ENCODE measurements at places on chromosomes 11 and 22.

DNA sequence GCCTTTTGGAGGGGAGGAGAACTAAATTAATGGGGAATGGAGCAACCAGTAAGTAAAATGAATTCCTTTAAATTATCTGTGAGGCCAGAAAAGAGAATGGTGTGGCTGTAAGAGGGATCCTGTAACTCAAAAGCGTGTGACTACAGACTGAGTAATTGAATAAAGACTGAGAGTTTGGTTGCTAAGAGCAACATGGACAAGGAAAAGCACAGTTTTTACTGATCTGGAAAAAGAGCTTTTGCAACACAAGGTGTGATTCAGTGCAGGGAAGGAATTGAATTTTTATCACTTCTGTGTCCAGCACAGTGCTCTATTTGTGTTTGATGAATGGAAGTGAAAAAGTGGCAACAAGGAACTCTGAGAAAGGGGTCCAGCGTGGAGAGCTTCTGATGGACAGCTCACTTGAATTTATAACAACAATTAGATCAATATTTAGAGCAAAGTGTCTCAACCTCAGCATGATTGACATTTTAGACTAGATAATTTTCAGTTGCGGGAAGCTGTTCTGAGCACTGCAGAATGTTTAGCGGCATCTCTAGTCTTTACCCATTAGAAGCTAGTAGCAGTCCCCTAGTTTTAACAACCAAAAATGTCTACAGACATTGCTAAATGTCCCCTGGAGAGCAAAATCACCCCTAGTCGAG, 202.8 kb upstream of the BDNF start:
- no peak for DNase-seq

DNA sequence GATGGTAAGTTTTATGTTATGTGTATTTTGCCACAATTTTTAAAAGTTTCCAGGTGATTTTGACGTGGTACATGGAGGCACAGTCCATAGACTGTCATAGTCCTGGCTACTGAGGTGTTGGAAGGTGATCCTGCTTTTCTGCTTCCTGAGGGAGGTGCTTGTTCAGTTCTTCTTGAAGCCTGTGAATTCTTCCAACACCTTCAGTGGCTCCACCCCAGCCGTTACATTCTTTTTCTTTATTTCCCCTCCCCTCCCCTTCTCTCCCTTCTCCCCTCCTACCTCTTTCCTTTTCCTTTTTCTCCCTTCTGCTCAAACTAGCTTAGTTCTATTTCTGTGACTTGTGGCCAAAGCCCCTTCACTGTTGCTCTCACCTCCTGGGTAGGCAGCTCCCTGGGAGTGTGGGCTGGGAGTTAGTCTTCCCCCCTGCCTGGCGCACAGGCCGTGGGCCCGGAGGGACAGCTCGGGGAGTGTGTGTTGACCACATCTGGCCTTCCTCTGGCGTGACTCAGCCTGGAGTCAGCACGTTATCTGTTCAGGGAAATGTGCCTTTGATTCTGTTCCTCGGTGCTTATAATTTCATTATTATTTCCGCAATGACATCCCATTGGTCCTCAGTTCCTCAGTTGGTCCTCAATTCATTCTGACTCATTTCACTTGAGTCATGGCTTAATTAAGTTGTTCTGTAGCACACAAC, 566.2 kb downstream of the TBC1D22A start:
- no peak for DNase-seq

DNA sequence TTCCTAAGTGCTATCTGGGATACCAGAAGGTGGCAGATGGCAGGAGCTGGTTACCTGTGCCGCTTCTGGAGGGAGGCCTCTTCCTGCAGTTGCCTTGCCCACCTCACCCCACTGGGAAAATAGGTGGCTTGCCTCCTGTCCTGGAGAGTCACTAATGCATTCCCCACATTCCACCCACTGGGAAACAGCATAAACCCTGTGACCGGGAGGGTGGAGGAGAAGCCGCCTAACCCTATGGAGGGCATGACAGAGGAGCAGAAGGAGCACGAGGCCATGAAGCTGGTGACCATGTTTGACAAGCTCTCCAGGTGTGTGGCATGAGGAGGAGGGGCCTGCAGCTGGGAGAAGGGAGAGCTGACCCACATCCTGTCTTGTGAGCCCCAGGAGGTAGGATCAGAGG, 5.6 kb downstream of the RIC8A start:
- DNase-seq = no peak

DNA sequence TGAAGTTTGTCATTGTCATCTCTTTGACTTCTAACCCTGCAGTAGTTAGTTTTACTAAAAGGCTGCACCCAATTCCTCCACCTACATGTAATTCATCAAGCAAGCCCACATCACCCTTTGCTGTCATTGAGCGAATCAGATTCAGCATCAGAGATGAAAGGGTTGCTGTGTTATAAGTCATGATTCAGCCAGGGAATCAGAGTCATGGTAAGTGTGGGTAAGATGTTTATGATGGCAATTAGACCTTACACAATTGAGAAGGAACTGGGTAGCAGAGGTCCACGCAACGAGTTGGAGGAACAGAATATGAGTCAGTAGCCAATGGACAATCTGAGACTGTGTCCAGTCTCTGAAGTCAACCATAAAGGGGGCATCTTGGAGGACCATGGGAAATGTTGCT, 162.8 kb upstream of the SNX19 start:
- no peak for DNase-seq

DNA sequence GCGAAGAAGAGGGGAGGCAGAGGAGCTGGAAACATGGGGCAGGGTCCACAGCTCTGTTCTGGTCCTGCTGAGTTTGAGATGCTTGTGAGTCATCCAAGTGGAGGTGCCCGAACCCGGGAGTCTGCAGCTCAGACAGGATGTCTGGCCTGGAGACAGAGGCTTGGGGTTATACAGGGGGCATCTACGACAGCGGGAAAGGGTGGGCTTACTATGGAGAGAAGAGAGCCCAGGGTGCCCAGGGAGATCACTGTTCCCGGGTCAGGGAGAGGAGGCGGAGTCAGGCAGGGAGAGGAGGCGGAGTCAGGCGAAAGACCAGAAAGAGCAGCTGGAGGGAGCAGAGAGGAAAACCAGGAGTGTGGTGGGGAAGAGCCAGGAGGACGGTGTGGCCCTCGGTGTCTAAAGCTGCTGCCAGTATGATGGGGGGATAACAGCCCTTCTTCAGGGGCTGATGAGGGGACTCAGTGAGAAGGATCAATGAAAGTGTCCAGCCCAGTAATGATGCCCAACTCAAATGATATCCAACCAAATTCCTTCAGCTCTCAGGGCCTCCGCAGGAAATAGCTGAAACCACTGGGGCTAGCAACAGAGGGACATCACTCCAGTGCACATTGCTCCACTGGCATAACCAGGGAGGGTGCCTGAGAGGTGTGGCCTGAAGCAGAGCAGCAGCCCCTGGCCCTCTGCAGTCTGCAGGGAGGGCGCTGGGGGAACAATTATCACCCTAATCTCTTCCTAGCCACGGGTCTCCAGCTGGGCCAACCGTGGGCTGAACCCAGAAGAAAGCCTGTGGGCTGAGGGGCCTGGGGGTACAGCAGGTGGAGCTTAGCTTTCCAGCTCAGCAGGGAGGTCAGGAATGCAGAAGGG, 2.6 kb upstream of the LTBP3 start:
- no peak for DNase-seq

DNA sequence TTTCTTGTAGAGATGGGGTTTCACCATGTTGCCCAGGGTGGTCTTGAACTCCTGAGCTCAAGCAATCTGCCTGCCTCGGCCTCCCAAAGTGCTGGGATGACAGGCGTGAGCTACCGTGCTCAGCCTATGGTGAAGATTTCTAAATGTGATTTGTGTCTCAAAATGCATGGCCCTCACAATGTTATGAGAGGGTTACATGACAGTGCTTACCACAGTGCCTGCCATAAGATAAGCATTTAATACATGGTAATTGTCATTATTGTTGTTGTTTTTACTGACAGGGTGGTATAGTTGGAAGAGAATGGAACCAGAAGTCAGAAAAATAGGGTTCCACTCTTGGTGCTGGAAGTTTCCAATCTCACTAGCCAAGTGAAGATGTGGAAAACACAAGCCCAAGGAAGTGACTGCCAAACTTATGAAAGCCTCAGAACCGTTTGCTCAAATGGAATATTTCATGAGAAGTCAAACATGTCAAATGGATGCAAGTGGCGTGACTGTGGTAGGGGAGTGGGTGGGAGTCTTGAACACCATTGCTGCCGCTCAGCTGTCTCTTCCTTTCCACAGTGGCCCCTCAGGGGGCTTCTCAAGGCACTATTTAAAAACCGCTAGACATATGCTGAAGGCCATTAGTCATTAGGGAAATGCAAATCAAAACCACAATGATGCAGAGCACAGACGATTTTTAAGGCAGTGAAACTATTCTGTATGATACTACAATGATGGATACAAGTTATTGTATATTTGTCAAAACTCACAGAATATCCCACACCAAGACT, 29.1 kb upstream of the LMO2 start:
- DNase-seq = no peak

GRCh38 chr11:134574425-134574824, 162.4 kb upstream of the B3GAT1 start:
- DNase-seq = no peak

DNA sequence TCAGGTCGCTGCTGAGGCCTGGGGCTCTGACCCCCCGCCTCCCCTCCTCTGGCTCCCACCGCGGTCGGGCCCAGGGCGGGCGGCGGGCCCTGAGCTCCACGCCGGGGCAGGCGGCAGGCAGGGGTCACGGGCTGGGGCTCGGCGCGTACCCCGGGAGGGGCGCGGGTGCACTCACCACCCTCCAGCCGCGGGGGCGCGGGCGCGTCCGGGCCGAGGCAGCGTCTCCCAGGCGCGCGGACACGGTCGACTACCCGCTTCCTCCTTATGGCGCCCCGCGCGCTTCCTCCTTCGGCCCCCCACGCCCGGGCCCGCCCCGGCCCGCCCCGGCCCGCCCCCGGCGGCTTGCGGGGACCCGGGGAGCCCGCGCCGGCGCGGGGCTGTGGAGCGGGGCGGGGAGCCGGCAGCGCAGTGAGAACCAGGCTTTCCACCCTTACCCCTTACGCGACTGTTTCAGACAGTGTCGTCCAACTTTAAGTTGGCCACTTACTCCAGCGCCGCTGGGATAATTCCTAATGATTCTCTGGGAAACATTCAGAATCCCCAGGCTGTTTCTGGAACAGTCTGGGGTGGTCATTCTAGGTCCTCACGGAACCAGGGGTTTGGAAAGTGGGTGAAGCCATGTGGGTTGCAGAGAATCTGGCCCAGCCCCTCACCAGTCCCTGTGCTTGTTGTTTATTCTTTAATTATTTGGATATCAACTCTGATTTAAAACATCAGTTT, at the start of gene BID:
Gene BID (minus strand): TSS at position 264 of the 720 bp plus-strand sequence. CDS start 24,353 bp downstream, outside the sequence.
- DNase-seq = peak; percentile 47

- no peak for DNase-seq
These were observed 224.5 kb upstream of the DDI1 start for GRCh38 chr11:103811870-103812455.

- DNase-seq = no peak
These were observed 175.0 kb downstream of the INSC start for GRCh38 chr11:15289723-15290122.

DNA sequence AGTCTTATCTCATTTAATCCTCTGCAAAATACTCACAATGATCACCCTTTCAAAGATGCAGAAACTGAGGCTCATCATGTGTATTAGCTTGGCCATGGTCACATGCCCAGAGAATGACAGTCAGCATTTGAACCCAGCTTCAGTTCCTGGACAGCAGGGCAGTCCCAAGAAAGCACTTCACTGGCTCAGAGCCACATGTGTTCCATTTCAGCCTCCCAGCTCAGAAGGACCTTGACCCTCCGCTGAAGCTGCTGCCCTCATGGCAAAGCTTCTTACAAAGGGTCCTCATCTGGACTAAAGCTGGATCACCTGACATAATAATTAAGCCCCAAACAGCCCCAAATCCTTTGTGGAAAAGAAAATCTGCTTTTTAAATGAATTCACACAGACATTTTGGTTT, 37.0 kb downstream of the TENM4 start:
- DNase-seq = peak; percentile 8

GRCh38 chr11:113673550-113674396, 32.3 kb downstream of the TMPRSS5 start:
- no peak for DNase-seq

- DNase-seq = no peak
These were observed 6.3 kb downstream of the DEPDC7 start for GRCh38 chr11:33021937-33022336.

- DNase-seq = peak; percentile 32
These were observed 565 bp downstream of the GAS2L1 start for GRCh38 chr22:29306835-29307595.

- no peak for DNase-seq
These were observed 61.1 kb downstream of the GGTLC2 start for GRCh38 chr22:22705328-22706100.

- DNase-seq = no peak
These were observed 3.2 kb downstream of the TSSK2 start for GRCh38 chr22:19134176-19134831.

GRCh38 chr22:29320546-29320945, 5.0 kb upstream of the RASL10A start:
- no peak for DNase-seq

All from T-helper 17 cell (primary cell).